ENCODE measurements at places on chromosomes 11 and 22.

- DNase-seq = no peak
Observed at GRCh38 chr11:122714004-122714403, 58.5 kb downstream of the UBASH3B start.

DNA sequence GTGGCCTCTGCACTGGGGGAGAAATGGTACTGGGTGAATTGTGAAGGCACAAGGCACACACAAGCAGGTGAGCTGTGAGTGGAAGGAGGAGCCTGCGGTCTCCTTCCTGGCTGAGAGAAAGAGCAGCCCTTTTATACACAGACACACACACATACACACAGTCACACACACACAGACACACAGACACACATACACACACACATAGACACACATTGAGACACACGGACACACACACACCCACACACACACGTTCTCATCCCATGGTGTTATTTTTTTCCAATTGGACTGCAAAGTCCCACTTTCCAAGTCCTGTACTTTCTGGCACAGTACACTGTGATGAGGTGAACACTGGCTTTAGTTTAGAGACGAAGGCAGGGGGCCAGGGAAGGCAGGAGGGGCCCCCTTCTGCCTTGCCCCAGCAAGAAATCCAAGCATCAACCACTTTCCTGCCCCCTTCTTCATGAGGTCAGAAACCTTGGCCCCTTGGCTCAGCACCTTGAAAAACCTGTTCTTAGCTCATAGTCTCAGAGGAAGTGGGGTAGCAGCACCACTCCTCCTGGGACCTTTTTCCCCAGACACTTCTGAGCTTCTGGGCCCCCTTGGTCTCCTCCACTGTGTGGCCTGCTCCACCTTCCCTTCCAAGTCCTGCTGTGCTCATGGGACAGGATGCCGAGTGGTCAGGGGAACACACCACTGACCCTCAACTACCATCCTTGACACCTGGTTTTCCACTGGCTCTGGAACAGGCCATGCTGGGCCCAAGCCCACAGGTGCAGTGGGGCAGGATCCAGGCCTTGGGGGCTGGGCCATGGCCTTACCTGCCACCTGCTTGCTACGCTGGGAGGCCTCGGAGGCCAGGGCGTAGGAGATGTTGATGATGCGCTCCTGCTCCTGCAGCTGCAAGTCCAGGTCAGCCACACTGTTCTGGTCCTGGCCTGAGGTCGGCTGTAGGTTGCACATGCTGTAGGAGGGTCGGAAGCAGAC is 43.8 kb downstream of the C11orf58 start:
- no peak for DNase-seq

GRCh38 chr11:123576501-123576900 is 77.9 kb downstream of the SCN3B start:
- DNase-seq = no peak

DNA sequence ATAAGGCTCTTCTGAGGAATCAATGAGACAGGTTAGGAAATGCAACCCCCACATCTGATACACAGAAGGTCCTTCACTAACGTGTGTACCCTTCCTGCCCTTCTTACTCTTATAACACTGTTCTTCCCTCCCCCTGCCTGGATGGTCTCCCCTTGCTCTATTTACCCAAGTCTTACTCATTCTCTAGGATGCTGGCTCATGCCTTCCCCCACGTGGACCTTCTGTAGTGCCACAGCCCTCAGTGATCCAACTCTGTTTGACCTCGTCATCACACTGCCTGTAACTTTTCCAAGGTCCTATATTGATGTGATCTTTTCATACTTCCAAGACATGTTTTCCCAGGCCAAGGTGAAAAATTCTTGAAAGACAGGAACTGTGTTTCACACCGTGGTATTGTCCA is 79.8 kb downstream of the C11orf58 start:
- no peak for DNase-seq

- DNase-seq = no peak
Observed at GRCh38 chr11:133072858-133073582, 459.3 kb downstream of the OPCML start.

GRCh38 chr11:63490551-63491239 is at the start of gene PLAAT5:
TSS of gene PLAAT5 (minus strand) at chr11:63491167. CDS start at chr11:63491034, 133 bp downstream.
- no peak for DNase-seq

- DNase-seq = no peak
Observed at GRCh38 chr22:32909581-32910428, 108.3 kb downstream of the TIMP3 start.

Data from GM03348 (cell line).